ENCODE measurements at places on chromosomes 5 and 9.

GRCh38 chr9:88259001-88259400 is 120.7 kb upstream of the SPATA31C2 start:
- no peak for DNase-seq

DNA sequence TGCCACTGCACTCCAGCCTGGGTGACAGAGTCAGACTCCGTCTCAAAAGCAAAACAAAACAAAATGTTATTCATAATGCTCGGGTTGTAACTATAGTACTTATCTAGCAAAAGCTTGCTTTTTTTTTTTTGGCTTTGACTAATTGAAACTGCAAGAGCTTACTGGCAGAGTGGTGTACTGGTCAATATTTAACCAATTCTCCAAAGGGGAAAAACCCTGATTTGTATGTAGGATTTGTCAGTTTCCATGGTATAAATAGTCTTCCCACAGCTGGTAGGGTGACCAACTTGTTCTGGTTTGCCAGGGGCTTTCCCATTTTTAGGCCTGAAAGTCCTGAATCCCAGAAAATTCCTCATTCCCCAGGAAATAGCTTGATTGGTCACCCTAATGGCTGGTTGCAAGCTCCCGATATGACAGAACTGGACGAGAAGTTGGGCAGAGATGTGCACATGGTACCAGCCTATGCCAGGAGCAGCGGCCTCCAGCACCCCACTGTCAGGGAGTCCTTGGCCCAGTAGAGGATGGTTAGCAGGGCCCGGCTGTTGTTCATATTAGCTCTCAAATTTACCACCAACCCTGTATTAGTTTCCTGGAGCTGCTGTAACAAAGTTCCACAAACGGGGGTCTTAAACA is 58.0 kb downstream of the FXN start:
- no peak for DNase-seq

GRCh38 chr5:62969409-62970120 is 390.9 kb downstream of the LRRC70 start:
- no peak for DNase-seq

DNA sequence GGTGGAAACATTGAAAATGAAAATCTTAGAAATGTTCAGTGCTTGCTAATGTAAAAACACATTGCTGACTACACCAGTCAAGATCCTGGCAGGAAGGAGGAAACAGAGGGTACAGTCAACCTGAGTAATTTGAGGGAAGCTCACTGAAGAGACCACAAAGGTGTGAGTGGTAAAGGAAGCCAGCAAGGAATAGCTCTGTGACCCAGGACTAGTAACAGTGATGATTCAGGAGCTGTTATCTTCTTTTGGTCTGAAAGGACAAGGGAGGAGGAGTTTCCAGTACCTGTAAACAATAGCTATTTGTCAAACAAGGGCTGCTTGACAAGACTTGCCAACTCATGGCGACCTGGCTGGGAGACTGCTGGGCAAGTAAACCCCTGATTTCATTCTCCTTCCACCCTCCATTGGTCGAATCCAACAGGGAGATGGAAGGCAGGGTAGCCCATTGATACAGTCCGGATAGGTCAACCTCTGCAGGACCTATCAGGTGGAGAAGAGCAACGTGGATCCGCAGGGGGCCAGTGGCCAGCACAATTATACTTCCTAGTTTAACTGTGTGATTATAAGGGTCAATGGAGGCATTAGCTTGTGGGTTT is 68.1 kb downstream of the MAMDC2 start:
- DNase-seq, result no peak

DNA sequence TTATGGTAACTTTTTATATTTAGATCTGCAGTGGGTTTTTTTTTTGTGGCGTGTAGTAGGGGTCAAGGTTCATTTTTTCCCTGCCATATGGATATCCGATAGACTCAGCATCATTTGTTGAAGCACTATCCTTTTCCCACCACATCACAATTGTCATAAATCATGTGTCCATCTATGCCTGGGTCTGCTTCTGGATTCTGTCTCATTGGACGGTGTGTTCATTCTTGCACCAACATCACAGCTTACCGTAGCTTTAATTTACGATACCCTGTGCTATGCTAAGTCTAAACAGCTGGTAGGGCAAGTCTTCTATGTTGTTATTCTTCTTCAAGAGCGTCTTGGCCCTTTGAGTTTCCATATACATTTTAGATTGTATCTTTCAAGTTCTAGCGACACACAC is 175.0 kb downstream of the RGS3 start:
- DNase-seq, result no peak

DNA sequence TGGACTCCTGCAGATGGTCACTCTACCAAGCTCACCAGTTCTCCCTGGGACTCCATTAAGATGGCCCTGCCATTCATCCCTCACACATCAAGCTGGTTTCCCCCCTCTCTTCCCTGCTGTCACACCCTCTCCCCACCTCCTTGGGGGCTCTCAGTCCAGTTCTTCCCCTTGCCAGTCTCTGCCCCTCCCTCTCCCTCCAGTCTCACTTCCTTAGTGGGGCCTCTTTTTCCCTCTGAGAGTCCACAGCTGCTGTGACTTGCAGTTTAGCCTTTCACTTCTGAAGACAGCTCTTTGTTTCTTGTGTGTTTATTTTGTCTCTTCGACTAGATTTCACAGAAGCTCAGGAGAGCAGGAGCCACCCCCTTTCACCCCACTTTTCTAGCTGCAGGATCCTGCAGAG is 10.5 kb downstream of the DOCK2 start:
- no peak for DNase-seq

GRCh38 chr5:73221726-73222125 is 48.7 kb downstream of the TMEM174 start:
- DNase-seq, result no peak

- no peak for DNase-seq
Observed at GRCh38 chr9:14961372-14962068, 51.3 kb upstream of the FREM1 start.

GRCh38 chr5:127595484-127596368 is 53.2 kb upstream of the CTXN3 start:
- DNase-seq, result no peak

- DNase-seq, result no peak
Observed at GRCh38 chr5:164000241-164000640, 494.8 kb downstream of the MAT2B start.

- DNase-seq, result no peak
Observed at GRCh38 chr9:6219040-6219439, 3.4 kb downstream of the IL33 start.

All from HFF-Myc (cell line).